Stimulated activated CD4-positive, alpha-beta T cell treated with anti-CD3 and anti-CD28 coated beads, Interleukin-1b, Interleukin-23, amount 100 ng/mL, for 48 hours (primary cell): ENCODE measurements at places on chromosomes 16 and 17.

GRCh38 chr16:28873543-28874201 is 4.6 kb upstream of the ATP2A1 start:
- peak; percentile 58 for DNase-seq

GRCh38 chr17:8608001-8608400 is 22.5 kb downstream of the MYH10 start:
- DNase-seq = no peak

DNA sequence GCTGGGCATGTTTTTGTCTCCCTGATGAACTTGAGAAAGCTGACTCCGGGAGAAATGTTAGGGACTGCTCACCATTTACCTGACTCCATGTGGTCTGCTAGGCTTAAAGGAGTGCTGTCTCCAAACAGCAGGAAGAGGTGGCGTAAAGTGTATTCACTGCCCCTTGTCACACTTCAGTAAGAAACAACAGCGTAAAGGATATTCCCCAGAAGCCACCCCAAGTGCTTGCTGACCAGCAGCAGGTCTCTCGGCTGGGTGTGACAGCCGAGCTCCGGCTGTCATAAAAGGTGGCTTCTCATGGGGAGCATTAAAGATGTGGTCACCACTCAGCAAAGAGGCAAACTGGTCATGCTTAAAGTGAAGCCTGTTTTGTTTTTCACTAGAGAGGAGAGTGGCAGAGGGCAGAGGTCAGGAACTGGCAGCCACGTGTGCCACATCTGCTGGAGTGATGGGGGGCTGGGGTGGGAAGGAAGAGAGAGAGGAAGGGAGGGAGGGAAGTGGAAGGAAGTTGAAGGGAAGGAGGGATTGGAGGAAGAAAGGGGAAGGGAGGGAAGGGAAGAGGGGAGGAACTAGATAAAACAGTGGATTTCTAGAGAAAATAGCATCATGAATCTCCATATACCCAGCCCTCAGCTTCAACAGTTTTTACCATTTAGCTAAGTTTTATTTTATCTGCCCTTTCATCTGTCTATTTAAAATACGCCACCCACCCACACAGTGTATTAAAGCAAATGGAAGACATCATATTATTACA is 119.3 kb downstream of the CLEC16A start:
- DNase-seq = no peak

DNA sequence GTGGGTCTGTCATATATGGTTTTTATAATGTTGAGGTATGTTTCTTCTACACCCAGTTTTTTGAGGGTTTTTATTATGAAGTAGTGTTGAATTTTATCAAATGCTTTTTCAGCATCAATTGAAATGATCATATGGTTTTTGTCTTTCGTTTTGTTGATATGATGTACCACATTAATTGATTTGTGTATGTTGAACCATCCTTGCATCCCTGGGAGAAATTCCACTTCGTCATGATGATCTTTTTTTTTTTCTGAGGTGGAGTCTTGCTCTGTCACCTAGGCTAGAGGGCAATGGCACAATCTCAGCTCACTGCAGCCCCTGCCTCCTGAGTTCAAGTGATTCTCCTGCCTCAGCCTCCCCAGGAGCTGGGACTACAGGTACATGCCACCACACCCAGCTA is 14.0 kb upstream of the TMEM219 start:
- DNase-seq = no peak

- DNase-seq = no peak
Measured at GRCh38 chr17:4003501-4004421, 39.5 kb upstream of the ATP2A3 start.
